ENCODE measurements at places on chromosomes 13 and 19.

DNA sequence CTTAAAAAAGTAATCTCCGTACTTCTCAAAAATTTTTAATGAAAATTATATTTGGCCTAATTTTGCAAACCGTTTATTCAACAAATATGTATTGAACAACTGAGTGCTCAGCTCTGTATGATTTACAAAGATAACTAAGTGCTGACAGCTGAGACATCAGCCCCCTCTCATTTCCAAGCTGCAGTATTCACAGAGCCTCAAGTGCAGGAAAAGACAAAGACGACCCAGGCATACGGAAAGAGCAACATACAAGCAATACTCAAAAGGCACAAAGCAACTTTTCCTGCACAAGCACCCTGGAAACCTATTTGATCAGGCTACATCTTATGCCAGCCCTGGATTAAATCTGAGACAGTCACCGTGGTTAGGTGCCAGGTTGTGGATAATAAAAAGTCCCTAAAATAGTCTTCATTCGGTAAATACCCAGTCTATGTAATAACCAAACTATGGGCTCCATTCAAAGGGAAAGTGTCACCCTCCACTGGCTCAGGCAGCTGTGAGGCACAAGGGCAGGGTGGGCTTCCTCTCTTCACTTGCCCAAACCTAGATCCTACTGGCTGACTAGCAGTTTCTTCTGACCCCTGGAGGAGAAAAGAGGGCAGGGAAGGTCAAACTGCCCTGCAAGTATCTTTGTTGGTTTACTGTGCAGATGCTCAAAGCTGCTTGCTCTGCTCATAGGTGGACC lies 65.5 kb downstream of the TBC1D4 start:
- no peak for ATAC-seq

GRCh38 chr13:46639033-46639981 lies 86.3 kb downstream of the LRCH1 start:
- ATAC-seq, result no peak

GRCh38 chr13:111516712-111517640 lies 196.5 kb downstream of the TEX29 start:
- no peak for ATAC-seq

DNA sequence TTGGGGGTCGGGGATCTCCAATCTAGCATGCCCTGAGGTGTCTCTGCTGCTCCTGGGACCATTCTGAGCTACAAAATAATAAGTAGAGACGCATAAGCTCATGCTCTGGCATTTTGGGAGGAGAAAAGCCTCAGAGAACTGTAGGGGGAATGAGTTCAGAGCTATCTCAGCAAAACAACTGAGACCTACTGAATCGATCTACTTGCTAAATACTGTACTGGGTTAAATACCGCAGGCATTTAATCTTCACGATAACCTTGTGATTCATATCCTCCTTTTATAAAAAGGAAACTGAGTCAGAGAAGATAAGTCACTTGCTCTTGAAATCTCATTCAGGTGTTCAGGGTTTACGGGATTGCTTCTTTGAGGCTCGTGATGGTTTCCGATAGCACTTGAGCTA lies 468.1 kb downstream of the FGF9 start:
- ATAC-seq, result no peak

- no peak for ATAC-seq
Observed at GRCh38 chr13:75153834-75154233, 328.1 kb downstream of the TBC1D4 start.

DNA sequence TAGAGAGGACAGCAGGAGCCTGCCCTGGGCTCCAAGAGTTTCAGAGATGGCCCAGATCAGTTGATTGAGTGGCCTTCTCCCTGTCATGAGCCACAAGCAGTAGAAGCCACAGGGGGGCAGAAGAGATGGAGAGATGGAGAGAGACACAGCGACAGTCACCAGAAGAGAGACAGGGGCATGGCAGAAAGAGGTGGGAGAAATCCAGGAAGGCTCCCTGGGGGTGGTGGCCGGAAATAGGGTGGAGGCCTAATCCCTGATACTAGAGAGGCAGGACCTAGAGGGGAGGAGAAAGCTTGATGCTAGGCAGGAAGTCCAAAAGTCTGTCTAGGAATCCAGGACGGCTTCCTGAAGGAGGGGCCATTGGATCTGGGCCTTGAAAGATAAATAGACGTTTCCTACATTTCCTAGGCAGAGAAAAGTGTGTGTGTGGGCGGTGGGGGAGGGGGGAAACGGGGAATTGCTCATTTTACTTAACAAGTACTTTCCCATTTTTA lies 9.6 kb upstream of the TPM4 start:
- ATAC-seq, result no peak

GRCh38 chr19:16945364-16945714 lies 56.5 kb downstream of the F2RL3 start:
- ATAC-seq, result no peak

DNA sequence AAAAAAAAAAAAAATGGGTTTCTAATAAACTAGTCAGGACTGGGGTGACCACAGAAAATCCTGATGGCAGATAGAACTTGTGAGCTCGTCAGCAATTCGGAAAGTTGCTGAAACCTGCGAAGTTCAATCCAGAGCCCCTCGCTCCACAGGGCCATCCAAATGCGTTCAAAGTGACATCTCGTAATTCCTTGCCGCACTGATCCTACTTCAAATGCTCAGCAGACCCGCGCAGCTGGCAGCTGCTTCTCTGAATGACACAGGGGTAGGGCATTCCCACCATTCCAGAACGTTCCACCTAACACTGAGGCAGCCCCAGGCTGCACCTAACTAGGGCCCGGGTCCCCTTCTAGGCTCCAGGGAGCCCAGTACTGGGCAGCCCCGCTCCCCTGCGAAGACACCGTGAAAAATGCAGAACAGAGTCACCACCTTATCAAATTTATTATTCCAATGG lies 4.8 kb upstream of the DAPK3 start:
- no peak for ATAC-seq

DNA sequence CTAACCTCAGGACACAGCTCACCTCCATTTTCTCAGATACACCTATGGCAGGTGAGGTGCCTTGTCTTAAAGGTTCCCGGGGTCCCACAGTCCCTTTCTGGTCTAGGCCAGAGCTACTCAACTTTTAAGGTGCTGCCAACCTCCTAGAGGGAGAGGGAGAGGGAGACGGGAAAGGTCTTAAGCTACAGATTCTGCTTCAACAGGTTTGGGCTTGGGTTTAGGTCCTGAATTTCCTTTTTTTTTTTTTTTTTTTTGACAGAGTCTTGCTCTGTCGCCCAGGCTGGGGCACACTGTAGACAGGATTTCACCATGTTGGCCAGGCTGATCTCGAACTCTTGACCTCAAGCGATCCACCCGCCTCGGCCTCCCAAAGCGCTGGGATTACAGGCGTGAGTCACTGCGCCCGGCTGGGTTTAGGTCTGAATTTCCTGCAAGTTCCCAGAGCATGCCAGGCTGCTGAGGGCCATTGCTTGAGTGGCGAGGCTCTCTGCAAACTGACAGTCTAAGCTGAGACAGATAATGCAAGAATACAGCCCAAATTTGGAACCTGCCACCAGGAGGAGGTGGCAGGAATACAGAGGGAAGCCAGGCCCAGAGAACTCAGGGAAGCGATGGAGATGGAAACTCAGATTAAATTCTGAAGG lies 7.8 kb upstream of the SYCN start:
- ATAC-seq, result peak; percentile 42

DNA sequence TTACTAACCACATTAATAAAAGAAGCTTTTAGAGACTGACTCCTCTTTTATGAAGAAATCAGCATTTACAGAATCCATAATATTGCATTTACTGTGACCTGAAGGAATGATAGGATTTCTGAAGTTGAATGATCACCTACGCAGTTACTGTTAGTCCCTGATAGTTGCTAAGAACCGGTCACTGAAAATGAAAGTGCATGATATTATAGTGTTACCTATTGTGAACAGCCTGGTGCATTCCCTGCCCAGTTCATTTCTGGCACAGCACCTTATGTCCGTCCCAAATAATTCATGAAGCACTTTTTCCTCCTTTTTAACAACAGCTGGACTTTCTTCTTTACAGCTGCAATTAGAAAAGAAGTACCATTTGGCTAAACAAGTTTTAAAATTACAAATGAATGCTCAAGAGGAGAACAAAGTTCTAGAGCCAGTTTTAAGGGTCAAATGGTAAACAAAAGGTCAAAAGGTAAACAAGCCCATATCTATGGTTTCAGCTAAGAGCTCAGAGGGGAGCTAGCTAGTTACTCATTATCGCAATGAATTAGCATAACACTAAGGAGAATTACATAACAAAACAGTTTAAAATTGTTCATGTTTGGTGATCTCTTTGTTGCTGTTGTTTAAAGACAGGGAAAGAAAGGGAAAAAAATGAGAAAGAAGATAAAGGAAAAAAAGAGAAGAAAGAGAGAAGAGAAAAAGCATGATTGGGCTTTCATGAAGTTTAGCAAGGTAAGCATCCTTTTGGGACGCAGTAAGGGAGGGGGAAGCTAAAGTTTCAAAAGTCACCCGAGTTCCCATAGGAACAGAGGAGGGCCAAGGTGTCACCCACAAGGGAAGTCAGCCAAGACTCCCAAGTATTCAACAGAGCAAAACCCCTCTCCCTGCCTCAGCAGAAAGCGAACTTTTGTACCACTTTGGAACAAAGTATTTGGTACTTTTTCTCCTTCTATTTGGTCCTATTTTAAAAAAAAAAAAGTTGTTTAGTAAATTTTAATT lies 50.2 kb downstream of the FLT3 start:
- ATAC-seq, result no peak

GRCh38 chr19:39237200-39238184 lies 7.3 kb downstream of the IFNL3 start:
- ATAC-seq, result peak; percentile 61

DNA sequence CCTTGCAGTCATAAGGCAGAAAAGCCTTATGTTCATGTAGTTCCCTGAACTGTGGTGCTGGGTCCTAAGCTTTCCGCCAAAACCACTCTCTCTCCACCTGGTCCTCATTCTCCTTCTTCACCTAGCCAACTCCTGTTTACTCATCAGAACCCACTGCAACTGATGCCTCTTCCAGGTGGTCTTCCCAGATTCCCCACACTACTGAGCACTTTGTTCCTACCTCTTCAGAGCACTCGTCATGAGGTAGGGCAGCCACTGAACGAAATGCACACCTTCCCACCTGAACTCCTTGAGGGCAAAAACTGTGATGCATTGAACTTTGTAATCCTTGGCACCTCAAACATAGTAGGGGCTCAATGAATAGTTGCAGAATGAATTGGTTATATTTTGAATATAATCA lies 100.4 kb downstream of the DOCK9 start:
- ATAC-seq, result no peak

DNA sequence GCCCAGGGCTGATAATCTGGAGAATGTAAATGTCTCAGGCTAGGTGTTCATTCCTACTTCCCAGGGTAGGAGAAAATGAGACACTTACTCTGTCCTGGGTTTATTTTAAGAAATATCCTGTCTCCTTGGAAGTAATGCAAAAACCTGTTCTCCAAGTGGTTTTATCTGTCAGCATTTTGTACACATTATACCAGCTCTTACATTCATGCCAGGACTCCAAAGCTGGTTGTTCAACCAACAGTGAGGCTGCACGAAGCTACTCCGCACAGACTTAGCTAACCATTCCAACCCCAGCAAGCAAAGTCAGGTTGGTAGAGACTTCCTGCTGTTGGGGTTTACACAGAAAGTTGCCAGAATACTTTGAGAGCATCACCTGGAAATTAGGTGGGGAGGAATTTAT lies 55.6 kb downstream of the SLC7A1 start:
- peak; percentile 69 for ATAC-seq

- peak; percentile 77 for ATAC-seq
Observed at GRCh38 chr19:1455336-1456120, 5.6 kb downstream of the APC2 start.

- no peak for ATAC-seq
Observed at GRCh38 chr13:51707461-51707860, 96.5 kb downstream of the DHRS12 start.

DNA sequence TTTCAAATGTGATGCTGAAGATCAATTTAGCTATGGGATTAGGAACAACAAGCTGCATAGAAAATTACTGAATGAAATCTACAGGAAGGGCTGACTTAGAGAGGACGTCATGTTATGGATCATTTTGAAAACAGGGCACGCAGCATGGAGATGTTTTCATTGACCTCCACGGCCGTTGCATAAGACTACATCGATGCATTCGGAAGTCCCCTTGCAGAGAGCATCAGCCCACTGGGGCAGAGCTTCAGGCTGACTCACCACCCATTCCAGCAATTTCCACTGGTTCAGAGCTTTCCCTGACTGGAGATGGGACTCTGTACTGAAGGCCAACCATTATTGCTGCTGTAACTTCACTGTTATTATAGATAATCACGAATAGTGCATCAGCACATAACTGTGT lies 305.3 kb downstream of the IRS2 start:
- ATAC-seq, result no peak

- no peak for ATAC-seq
Observed at GRCh38 chr13:73633817-73634460, 500.3 kb downstream of the KLF12 start.

- no peak for ATAC-seq
Observed at GRCh38 chr13:112818698-112819045, 128.8 kb downstream of the ATP11A start.

DNA sequence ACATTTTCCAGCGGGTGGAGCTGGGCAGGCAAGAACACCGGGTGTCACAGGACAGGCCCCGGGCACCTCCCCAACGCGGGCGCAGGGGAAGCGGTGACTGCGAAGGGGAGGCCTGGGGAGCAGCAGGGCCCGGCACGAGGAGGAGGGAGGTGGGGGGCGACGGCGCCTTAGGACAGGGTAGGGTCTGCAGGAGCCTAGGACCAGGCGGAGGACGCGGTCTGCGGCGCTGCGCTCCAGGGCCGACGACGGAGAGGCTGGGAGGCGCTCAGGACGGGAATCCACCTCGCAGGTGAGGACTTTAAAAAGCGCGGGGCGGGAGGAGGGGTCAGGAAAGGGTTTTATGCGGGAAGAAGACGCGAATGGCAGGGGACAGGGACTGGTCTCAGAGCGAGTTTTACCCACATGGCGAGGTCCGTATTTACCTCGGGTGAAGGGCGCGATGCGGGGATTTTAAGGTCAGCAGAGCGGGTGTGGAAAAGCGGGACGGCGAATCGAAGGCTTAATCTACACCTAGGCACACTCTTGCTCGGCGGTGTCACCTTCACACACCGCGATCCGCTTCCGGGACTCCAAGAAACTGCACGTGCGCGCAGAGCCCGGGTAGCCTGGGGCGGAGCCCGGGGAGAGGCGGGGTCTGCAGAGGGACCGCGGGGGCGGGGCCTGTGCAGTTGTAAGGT lies 13.5 kb downstream of the ERVV-2 start:
- ATAC-seq, result no peak

DNA sequence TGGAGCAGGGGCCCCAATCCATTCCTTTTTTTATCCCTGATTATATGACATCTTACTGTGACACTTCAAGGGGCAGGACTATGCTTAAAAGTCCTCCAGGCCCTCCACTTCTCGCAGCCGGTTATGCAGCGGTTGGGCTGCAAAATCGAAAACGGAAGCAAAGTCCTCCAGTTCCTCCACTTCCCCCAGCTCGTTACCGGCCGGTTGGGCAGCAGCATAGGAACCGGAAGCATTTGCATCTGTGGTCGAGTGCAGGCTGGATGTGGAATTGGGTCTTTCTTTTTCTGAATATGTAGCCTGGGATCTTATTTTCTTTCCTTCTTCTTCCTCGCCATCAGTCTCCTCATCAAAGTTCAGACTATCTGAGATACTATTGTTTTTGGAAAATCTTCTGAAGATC lies 46.1 kb downstream of the OXGR1 start:
- ATAC-seq, result no peak

- ATAC-seq, result peak; percentile 34
Observed at GRCh38 chr19:57560049-57560491, 407 bp upstream of the ZNF550 start.

GRCh38 chr13:78604782-78605611 lies 1.6 kb upstream of the POU4F1 start:
- ATAC-seq, result no peak

All from esophagus mucosa (tissue), 1 donor.